ENCODE measurements at places on chromosomes 12 and 14.

DNA sequence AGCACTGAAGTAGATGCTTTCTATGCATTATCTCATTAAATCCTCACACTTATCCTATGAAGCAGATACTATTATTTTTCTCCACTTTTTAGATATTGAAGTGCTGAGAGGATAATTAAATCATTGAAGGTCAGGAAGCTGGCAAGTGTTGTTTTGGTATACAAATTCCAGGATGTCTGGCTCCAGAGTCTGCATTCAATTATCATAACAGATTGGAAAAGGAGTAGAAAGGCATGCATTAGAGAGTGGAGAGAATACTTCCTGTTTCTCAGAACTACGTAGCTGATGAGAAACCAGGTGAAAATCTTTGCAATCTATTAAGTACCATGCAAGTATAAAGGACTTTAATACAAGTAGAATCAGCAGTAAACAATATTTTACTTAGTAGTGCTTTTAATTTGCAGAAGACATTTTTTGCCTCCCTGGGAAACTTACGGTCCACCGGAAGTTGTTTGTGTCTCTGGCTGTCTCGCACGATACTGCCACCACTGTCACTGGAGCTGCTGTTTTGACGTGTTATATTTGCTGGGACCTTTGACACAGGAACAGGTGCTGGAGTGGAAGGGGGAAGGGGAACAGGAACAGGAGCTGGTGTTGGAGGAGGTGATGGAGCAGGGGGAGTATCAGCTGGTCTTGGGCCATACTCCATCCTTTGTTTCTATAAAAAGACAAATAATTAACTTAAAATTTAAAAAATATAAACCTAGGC is 158.0 kb downstream of the EPS8 start:
- DNase-seq, result no peak

DNA sequence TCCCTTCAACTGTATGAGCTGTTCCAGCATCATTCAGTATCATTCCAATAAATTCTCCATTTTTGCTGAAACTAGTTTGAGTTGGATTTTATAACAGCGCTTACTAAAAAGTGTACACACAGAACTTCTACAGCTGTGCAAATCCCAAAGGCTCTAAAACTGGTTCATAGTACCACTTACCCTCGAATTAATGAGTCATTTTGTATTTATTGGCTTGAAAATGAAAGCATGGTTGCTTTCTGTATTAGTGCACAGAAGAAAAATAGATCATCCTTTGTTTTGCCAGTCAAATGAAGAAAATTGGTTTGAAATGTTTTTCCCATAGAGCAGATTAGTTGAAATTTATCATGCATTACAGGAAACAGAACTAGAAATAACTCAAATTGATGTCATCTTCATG is 268.3 kb upstream of the CPNE8 start:
- no peak for DNase-seq

DNA sequence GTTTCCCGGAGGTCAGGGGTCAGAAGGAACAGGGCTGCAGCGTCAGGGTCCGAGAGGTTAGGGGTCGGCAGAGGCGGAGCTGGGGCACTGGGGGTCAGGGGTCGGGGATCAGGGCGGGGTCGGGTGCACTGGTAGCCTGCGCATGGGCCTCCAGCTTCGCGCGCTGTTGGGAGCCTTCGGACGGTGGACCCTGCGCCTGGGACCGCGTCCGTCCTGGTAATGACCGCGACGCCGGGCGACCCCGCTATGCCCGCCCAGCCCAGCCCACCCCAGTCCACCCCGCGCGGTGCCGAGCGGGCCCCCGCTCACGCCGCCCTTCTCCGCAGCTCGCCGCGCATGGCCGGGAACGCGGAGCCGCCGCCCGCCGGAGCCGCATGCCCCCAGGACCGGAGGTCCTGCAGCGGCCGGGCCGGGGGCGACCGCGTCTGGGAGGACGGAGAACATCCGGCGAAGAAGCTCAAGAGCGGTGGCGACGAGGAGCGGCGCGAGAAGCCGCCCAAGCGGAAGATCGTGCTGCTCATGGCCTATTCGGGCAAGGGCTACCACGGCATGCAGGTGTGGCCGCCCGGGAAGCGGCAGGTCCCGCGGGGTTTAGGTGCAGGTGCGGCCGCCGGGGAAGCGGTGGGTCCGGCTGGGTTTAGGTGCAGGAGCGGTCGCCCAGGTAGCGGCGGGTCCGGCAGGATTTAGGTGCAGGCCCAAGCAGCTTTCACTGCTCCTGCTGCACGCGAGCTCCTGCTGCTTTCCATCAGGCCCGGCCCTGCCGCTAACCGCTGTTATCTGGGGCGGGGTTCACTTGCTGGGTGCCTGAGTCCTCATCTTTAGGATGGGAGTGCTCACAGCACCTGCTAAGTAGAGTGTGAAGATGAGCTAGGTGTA is 743 bp downstream of the PUS1 start:
- no peak for DNase-seq

GRCh38 chr12:20024194-20024593 is 344.1 kb upstream of the PDE3A start:
- no peak for DNase-seq

- no peak for DNase-seq
Observed at GRCh38 chr12:53758730-53759103, 6.9 kb upstream of the CISTR start.

- DNase-seq, result no peak
Observed at GRCh38 chr12:25518512-25518911, 34.6 kb downstream of the LMNTD1 start.

- DNase-seq, result no peak
Observed at GRCh38 chr14:103142026-103142425, 18.8 kb downstream of the TNFAIP2 start.

- DNase-seq, result no peak
Observed at GRCh38 chr14:97995038-97995437, 1197.9 kb downstream of the VRK1 start.

- no peak for DNase-seq
Observed at GRCh38 chr14:73167727-73168126, 31.4 kb downstream of the PSEN1 start.

DNA sequence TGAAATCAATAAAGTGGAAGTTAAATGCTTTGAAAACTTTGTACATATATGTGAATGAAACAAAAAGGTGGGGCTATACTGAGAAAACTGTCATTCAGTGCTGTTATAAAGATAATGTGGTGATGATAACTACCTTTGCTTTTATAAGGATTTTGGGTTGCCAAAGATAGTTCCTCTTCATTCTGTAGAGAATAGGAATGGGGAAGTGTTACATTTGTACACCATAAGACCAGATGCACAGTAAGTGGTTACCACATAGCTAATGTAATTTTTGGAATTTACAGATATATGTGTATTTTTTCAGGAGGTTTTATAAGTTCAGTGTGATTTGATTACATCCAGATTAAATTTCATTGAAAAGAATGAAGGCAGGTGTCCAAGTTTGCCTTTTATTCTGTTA is 18.1 kb downstream of the RAB21 start:
- no peak for DNase-seq

GRCh38 chr12:56688846-56689109 is 694 bp upstream of the PTGES3 start:
- no peak for DNase-seq

- no peak for DNase-seq
Observed at GRCh38 chr12:80590085-80590484, 117.3 kb upstream of the MYF6 start.

DNA sequence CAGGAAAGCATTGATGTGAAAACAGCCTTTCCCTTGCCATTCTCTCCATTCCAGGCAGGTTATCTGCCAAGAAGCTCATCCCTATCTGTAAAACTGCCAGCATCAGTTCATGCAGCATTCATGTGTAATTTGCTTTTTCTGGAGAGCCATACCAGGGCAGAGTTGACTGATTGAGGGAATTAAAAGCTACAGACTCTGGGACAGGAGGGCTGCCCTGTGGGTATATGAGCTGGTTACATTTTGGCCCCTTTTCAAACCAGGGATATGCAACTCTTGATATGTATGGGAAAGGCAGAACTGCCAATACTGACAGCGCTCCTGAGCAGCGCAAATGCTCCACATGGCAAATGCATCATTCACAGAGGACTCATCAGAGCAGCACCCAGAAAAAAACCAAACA is 53.7 kb downstream of the SYT1 start:
- no peak for DNase-seq

DNA sequence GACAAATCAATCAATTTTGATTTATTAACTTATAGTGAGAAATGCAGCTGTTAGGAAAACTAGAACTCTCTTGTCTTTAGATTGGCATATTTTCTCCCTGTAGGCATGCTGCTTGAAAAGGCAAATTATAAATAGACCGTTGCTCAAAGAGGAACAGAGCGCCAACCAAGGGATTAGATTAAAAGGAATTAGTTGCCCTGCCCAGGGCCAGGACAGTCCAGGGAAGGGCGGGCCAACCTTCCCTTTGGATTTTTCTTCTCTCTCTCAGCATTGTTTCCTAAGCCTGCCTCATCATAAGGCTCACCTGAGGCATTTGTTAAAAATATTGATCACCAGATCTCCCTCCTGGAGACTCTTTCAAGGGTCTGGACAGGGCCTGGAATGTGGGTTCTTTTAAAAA is 8.6 kb downstream of the CIPC start:
- no peak for DNase-seq

GRCh38 chr14:102630881-102631280 is 38.4 kb downstream of the RCOR1 start:
- no peak for DNase-seq

GRCh38 chr12:115492553-115492952 is 784.9 kb downstream of the MED13L start:
- DNase-seq, result no peak

DNA sequence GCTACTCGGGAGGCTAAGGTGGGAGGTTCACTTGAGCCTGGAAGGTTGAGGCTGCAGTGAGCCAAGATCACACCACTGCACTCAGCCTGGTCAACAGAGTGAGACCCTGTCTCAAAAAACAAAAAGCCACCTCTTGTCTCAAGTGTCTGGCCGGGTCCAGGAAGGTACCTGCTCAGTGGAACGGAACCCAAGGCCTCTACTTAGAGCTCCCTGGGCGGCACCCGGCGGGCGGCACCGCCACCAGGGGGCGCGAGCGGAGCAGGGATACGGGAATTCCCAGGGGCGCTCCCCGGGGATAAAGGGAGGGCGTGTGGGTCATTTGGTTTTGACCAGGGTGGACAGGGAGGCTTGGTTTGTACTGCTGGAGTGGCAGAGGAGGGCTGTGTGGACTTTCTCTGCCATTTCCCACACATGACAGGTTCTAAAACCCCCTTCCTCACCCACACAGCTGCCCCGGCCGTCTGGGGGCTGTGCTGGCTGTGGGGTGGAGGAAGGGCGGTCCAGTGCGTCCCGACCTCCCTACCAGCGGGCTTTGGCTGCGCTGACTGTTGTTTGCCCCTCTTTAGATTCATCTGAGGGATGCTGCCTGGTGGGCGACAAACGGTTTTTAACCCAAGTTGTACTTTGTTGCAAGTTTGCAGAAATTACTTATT is 91.4 kb downstream of the SETD3 start:
- no peak for DNase-seq

- no peak for DNase-seq
Observed at GRCh38 chr12:116066381-116067230, 210.9 kb downstream of the MED13L start.

DNA sequence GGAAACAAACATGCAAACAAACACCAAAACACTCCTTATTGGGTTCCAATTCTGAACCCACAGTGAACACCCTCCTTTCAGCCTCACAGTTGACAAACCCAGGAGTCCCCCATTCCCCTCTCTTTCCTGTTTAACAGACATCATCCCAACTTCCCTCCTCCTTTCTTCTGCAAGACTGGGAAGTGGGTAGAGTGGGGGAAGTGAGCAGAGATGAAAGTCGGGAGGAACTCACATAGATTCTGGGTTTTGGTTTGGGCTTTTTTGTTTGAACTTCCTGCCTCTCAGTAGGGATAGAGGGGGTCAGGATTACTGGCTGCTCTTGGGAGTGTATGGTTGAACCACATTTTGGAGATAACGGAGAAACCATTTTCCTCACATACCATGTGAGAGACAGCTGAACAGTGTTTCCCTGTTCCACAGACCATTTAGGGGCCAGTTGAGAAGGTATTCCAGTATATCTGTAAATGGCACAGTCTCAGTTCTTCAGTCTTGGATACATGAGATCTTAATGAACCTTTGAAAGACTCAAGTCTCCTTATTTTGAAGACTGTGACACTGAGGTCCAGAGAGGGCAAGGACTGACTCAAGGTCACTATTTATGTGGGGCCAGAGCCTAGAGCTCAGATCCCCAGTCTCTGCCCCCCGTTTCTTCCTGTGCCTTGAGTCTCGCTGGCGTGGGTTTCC is 3.9 kb upstream of the GPR84 start:
- no peak for DNase-seq

DNA sequence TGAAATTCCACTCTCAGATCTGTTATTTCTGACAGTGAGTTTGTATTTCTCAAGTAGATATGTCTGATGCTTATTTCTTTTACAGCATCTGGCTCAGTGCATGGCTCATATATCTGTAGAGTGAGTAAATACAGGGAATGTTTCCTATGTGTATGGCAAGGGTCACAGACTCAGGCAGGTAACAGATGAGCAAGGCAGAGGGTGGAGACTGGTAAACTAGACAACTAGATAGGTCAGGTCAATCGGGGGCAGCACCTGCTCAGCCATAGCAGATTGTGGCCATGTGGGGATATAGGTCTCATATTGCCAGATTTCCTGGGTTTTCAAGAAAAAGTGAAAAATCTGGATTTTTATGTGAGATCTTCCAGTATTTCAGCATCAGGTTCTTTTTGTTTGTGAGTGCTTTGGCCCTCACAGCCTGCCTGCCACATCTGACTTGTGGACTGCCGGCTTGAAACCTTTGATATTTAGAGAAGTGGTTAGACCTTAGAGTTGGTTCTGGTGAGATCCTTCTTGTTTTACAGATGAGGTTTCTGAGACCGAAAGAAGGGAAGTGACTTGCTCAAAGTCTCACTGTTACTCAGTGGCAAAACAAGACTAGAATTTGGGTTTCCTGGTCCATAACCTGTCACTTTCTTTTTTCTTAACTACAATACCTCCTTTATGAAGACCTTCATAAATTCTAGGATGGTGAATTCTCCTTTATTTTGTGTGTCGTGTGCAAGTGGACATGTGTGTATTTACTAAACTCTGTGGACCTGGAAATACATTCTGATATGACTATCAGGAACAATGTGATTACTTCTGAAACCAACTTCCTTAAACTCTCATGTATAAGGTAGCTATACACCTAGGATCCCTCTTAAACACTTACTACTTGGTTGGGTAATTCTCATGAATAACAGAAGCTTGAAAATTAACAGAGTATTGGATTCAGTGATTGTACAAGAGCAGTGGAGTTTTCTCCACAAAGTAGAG is 34.4 kb downstream of the PROX2 start:
- no peak for DNase-seq

DNA sequence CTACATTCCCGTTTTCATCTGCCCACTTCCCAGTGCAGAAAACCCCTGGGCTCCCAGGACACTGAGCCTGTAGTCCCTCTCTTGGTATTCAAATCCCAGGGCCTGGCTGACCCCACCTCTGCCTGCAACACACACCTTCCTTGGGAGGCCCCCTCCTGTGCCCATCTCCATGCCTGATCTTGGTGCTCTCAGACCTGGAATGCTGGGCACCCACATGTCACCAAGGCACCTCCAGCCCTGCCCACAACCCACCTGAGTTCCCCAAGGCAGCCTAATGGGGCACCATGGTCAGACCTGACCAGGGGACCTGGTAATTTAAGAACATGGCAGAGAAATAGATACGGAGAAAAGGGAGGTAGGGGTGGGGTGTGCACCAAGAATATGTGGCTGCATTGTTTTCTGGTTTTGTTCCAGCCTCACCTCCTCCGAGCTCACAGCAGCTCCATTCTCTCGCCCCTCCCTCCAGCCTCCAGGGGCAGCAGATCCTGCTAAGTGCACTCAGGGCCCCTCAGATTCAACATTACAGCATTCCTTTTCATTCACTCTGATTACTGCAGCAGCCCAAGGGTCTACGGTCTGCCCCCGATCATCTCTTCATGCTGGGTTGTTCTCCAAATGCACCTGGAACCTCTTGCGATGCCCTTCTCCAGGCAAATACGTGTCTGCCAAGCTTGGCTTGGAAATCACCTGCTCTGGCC is 9.2 kb upstream of the HSP90AA1 start:
- DNase-seq, result no peak
